Renal cortical epithelial cell (primary cell): ENCODE measurements at places on chromosomes 11 and 22. TPM values are rescaled to one million over a fixed set of nuclear protein-coding genes. Genes with fewer than 3 reads are reported as not detected.

PDE2A gene
- 0.50 and 1.9 TPM in 2 replicates for total RNA-seq

SLC7A4 gene
- total RNA-seq = 0.20 TPM in 1 of 2 replicates, not detected in the other

DKK3 gene
- total RNA-seq = 150 and 274 TPM in 2 replicates

ZNRD2 gene
- total RNA-seq = 33.8 and 53.1 TPM in 2 replicates

LRRC32 gene
- 0.17 and 5.6 TPM in 2 replicates for total RNA-seq

BTG4 gene
- total RNA-seq = not detected in 2 replicates

F2 gene
- total RNA-seq = 1.1 TPM in 1 of 2 replicates, not detected in the other

P2RX6 gene
- total RNA-seq = 0.17 and 1.1 TPM in 2 replicates

MS4A6A gene
- not detected in 2 replicates for total RNA-seq

SLC36A4 gene
- total RNA-seq = 11.1 and 13.2 TPM in 2 replicates

SELENOM gene
- total RNA-seq = 57.9 and 131 TPM in 2 replicates

KCNQ1OT1 gene
- total RNA-seq = 0.35 and 4.8 TPM in 2 replicates

MIAT gene
- total RNA-seq = 0.35 and 0.50 TPM in 2 replicates

GP1BB gene
- total RNA-seq = not detected in 2 replicates

OR2AG2 gene
- total RNA-seq = 0.25 and 0.35 TPM in 2 replicates

OR52N4 gene
- not detected in 2 replicates for total RNA-seq

ZC3H12C gene
- total RNA-seq = 24.1 and 25.9 TPM in 2 replicates

PGGHG gene
- 8.8 and 12.9 TPM in 2 replicates for total RNA-seq

C1QTNF4 gene
- total RNA-seq = not detected in 2 replicates

MYBPC3 gene
- total RNA-seq = not detected in 2 replicates

AQP11 gene
- 2.1 and 3.8 TPM in 2 replicates for total RNA-seq

TRPM5 gene
- 0.05 TPM in 1 of 2 replicates, not detected in the other for total RNA-seq

SYT13 gene
- 12.1 and 42.2 TPM in 2 replicates for total RNA-seq

VSIG2 gene
- 0.10 TPM in 1 of 2 replicates, not detected in the other for total RNA-seq

ZNF215 gene
- total RNA-seq = 5.4 TPM in 2 replicates

TEX12 gene
- total RNA-seq = not detected in 2 replicates

NLRP10 gene
- 0.40 and 0.69 TPM in 2 replicates for total RNA-seq

EMSY gene
- 6.6 and 12.2 TPM in 2 replicates for total RNA-seq
